ENCODE measurements at places on chromosomes 1 and 21.

GRCh38 chr1:222706815-222707214, 5.5 kb downstream of the AIDA start:
- DNase-seq = no peak

GRCh38 chr1:178796013-178796412, 71.0 kb downstream of the RALGPS2 start:
- DNase-seq = no peak

- DNase-seq = no peak
Observed at GRCh38 chr1:44263568-44264450, 50.5 kb downstream of the DMAP1 start.

DNA sequence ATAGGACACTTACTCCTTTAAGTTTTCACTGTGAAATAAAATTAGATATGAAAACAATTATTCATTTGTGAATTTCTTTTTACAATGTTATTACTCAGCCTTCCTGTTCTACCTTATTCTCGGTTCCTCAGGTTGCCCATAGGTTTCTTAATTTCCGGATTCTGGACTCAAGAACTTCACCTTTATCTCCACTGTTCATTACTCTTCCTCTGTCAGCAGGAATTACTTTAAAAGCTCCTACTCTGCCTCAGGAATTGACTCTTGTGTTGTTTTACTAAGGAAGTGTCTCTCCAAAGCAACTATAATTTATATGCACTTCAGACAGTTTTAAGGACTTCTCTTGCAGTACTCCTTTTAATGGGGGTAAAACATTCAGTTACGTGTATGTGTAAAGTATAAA, 123.8 kb downstream of the OSBPL9 start:
- no peak for DNase-seq

DNA sequence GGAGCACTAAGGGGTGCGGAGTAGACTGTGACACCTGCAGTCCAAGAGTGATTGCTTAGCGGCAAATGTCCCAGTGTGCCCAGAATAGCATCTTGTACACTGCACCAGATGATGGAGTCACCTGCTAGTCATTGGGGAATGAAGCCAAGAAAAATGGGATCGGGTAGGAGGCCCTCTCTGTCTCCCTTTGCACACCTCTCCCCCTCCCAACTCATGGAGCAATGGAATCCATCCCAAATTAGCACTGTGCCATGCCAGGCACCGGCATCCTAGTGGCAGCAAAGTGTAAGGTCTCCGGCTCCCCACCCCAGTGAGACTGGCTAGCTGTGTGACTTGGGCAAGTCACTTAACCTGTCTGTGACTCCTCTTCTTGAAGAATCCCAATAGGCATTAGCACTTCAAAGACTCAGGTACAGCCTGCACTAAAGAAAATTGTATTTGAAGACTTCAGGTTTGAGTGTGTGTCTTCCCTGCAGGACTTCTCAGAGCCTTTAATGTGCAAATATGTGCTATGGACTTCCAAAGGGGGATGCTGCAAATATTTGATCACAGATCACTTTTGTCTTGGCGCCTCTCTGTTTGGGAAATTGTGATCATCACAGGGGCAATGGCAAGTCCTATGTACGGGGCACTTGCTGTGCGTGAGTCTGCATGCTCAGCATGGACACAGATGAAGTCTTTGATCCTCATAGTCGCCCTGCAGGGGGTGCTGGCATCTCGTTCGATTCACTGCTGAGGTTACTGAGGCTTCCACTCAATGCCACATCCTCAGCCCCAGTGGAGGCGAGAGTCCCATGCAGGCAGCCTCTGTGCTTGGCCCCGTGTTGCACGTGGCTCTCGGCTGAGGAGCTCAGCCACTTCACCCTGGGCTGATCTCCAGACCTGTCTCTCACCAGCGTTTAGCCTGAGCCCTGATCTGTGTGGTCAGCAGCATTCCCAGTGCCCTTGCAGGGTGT, 272.9 kb upstream of the C1orf174 start:
- no peak for DNase-seq

DNA sequence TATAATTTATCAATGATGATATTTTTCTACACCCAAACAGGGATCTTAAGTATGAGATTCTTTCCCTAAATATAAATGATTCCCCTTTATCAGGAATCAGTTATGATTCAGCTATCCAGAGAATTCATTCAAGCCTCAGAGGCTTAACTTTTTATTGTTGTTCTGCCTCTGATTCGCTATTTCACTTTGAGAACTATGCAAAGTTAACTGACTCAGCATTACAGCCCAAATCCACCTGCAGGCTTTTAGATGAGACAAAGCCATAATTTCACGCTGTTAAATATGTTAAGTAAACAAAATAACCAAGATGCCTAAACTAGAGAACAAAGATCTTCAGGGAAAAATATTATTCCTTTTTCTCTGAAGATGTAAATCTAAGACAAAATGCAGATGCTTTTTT, 8.5 kb downstream of the SCYL3 start:
- no peak for DNase-seq

DNA sequence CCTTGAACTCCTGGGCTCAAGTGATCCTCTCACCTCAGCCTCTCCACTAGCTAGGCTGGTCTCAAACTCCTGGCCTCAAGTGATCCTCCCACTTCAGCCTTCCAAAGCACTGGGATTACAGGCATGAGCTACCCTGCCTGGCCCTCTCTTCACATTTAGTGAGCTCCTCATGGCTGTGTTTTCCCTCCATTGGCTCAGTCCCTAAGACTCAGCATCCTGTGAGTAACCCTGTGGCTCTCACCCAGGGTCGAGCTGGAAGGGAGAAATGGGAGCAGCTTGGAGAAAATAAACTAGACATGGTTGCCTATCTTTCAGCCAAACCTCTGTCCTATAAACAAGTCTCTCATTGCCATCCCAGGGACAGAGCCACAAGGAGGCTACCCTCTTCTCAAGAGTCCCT, 17.5 kb downstream of the NCF2 start:
- DNase-seq = no peak

GRCh38 chr21:32184065-32184464, 94.8 kb downstream of the MIS18A start:
- DNase-seq = no peak

- DNase-seq = no peak
Observed at GRCh38 chr1:246698466-246699094, 25.6 kb upstream of the SCCPDH start.

- no peak for DNase-seq
Observed at GRCh38 chr1:180889325-180889724, 23.4 kb upstream of the KIAA1614 start.

DNA sequence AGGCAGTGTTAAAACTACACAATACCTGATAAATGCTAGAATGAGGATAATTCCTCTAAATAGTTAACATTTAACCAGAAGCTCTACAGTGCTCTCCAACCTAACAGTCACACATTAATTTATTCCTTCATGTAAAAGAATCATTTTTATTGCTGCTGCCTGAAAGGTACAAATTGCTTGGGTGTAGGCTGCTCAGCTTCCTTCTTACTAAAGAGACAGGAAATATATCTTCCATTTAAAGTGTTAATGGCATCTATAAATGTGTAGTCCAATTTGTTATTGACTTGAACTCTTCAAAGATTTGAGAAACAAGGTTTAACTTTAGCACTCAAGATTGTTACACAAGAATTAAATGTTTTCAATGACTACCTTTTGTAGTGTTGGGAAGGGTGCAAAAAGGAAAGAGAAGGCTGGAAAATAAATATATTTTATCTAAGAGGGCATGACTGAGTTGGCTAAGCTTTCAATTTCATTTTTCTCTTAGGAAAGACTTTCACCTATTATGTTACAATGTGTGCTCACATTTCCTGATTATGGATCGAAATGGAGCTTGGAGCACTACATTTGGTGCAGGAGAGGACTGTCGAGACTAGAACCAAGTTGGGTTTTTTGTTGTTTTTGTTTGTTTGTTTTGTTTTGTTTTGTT, 105.5 kb upstream of the CACYBP start:
- DNase-seq = no peak

DNA sequence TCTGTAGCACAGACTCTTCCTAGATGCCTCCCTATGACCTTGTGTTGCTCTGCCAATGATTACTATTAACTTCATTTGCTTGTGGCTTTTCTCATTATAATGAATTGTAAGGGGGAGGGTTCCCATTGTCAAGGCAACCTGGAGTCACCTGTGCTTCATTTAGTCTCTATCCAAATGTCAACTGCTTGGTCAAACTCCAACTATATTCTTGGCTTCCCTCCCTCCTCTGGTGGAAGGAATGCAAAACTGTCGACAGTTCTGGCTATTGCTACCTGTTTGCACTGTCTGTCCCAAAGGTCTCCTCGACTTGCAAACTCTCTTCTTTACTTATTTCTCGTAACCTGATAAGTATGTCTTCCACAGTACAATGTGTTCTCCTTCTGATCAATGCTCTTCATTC, 100.3 kb downstream of the CACNA1E start:
- no peak for DNase-seq

- no peak for DNase-seq
Observed at GRCh38 chr1:199087144-199087543, 448.3 kb downstream of the PTPRC start.

GRCh38 chr1:171256940-171257606, 8.8 kb downstream of the FMO1 start:
- DNase-seq = no peak

DNA sequence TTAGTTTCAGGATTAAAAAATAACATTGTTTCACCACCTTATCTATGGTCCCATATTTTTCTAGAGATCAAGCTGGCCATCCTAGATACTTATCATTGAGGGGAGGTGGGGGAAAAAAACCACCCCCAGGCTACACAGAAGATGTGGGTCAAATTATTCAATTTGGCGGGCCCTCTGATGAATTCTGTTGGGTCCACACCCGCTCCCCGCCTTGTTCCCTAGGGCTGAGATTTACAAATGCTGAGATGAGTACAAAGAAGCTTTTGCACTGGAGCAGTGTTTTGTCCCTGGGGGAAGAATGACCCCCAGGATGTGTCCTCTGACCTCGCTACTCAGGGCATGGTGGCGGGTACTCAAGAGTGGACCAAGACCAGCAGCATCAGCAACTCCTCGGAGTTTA, 246.9 kb upstream of the TMEM51 start:
- DNase-seq = no peak

GRCh38 chr21:45074048-45074817, at the start of gene ADARB1:
ADARB1 (plus strand) TSS chr21:45074580; CDS start chr21:45171657, 97,077 bp downstream.
- DNase-seq = no peak

DNA sequence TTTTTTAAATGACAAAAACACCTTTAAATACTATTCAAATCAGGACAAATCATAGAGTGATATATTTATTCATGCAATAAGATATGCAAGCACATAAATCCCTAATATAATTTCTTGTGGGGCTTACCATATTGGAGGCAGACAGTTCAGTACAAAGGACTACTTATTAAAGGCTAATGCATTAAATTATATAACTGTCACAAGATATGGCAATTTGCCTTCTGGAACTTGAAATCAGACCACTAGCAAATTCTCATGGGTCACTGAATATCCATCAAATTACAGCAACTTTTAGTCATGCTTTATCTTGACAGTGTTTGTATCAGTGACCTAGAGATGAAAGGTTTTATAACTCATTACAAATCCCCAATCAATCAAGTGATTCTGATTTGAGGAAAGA, 54.1 kb upstream of the NCAM2 start:
- no peak for DNase-seq

DNA sequence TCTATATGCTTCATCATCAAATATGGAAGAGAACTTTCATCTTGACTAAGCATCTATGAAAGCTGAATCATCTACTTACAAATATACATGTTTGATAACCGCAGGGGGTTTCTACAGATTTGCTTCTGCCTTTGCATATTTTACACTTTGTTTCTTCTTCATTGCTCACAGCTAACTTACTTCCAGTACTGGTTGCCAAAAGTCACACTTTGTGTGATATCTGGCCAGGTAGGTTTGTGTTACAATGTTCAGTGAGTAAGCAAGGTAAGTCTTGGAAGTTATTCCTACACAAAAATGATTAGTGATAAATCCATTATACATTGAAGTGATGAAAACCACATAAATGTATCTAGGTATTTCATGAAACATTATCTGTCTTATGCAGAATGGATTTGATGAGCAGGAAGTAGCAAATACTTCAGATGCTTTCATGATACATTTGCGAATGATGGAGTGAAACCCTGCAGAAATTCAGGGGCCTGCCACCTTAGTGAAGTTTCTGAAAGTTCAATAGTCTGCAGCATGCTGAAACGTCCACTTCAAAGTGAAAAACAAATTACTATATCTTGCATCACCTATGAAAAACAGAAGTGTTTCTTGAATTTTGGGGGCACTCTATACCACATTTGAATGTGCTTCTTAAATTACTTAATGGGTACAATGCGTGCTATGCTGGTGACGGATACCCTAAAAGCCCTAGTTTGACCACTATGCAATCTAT, 187.3 kb downstream of the ATP6V1G3 start:
- no peak for DNase-seq

GRCh38 chr21:35338881-35339632, 290.0 kb upstream of the RUNX1 start:
- DNase-seq = no peak

- no peak for DNase-seq
Observed at GRCh38 chr1:154865442-154866256, 4.4 kb downstream of the KCNN3 start.

DNA sequence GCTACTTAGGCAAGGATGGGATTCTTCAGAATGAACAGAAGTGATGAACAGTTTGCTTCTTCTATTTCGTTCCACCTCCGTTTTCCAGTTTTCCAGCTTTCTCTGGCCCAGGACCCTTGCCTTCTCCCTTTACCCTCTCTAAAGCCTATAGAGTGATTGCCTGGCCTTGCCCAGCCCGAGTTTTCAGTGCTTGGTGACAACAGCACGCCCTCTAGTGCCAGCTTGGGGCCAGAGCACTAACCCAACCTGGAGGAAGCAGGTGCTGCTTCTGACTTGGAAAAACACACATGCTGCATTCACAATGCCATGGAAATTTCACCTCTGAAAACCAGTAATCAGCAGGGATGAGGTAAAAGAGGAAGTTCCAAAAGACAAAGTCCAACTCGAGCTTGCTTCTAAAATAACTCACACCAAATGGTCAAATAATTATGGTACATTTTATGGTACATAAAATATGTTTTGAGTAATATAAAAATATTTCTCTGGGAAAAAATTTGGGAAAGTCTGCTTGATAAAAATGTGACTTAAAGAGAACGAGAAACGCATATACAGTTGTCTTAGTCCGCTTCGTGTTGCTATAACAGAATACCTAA, 26.1 kb downstream of the UBE2T start:
- peak; percentile 22 for DNase-seq

- no peak for DNase-seq
Observed at GRCh38 chr1:215358356-215358755, 208.7 kb upstream of the KCTD3 start.

- no peak for DNase-seq
Observed at GRCh38 chr1:181545395-181545794, 62.1 kb downstream of the CACNA1E start.
